A549 treated with Hydrocortisone at 1 μM for 4 hours (cell line): ENCODE measurements at places on chromosomes 2 and 18. TPM values are rescaled to one million over a fixed set of nuclear protein-coding genes. Genes with fewer than 3 reads are reported as not detected.

Gene CDH7
- not detected in 5 replicates for total RNA-seq

Gene COLEC12
- total RNA-seq, result 0.03 to 0.08 TPM (median 0.06 TPM) in 5 replicates

Gene APCDD1
- 0.08 TPM in 1 of 5 replicates, not detected in the others for total RNA-seq

Gene FBXO36
- total RNA-seq, result 0.87 to 1.7 TPM (median 1.4 TPM) in 5 replicates

Gene UBXN2A
- 20.9 to 25.5 TPM (median 22.7 TPM) in 5 replicates for total RNA-seq

Gene RAB17
- total RNA-seq, result 0.25 to 0.85 TPM (median 0.41 TPM) in 5 replicates

Gene POTEI
- 0.01 TPM in 1 of 5 replicates, not detected in the others for total RNA-seq

Gene TOGARAM2
- 0.09 to 0.24 TPM (median 0.14 TPM) in 5 replicates for total RNA-seq

Gene IL1RL1
- total RNA-seq, result 0.64 to 1.4 TPM (median 1.0 TPM) in 5 replicates

Gene CRACDL
- total RNA-seq, result 3.9 to 4.3 TPM (median 4.0 TPM) in 5 replicates
